CD8-positive, alpha-beta T cell (primary cell): ENCODE measurements at places on chromosomes 5 and 9. TPM values are rescaled to one million over a fixed set of nuclear protein-coding genes. Genes with fewer than 3 reads are reported as not detected.

DNA sequence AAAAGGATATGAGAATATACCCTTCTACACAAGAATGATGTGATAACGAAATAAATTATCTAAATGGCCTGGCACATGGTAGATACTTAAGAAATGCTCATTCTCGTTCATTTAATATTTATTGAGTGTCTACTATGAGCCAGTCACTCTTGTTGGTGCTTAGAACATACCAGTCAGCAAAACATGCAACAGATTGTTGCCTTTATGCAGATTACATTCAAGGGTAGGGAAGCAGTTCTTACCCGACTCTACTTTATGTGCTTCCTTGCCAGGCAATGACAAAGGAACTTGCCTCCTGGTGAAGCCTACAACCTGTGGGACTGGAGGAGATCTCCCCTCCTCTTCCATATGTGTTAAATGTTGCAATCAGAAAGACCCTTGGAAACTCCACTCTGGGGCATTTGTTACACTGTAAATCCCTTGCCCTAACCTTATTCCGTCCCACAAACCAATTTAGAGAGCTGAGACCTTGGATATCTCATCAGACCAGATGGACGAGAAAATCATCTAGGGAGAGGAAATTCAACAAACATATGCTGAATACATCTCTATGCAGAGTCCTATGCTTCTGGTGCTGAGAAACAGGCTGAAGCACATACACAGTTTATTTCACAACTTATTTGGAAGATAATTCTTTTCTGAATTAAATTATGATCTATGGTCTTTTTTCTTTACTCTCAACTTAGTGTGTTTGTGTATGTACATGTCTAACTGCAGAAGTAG lies 128.1 kb upstream of the TRIM32 start:
- DNase-seq, result no peak

DNA sequence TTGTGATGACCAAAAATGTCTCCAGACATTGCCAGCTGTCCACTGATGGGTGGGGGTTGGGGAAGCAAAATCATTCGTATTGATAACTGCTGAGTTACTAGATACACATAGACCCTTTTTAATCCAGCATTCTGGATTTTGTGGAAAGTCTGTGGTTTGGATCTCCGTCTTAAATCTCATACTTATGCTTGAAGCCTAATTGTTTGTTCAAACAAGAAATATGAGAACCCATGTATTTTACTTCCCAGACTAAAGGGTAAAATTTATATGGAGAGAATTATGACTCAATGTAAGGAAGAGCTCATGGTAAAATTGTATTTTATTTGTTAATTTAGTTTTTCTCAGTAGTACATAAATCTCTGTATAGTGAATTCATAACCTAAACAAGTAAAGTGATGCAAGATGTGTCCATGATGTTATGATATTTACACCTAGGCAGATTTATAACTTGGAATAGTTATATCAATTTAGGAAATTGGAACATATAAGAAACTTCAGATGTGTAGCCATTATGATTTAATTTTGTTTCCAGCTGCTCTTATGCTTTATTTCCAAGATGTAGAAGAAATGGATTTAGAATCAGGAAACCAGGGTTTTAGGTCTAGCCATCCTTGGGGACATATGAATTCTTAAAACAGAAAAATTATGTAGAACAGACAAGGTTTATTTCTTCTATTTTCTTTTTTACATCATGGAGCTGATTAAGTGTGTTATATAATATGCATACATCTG lies 4.5 kb upstream of the OGN start:
- DNase-seq, result no peak

GRCh38 chr9:89718651-89719050 lies 113.8 kb downstream of the GADD45G start:
- DNase-seq, result no peak

DNA sequence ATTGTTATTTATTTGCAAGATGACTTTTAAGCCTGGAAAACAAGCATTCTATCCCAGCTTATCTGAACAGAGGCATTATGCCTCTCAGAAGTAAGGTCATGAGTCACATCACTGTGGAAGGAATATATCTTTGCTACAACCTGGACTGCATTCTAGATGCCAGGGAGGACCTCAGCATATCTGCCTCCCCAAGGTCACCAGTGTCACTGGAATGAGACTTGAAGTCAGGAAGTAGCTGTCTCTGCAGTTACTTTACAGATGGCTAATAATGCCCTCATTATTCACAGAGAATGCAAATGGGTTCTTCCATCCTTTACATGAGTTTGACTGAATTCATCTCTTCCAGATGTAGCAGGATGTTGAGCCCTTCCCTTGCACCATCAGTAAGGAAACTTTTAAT lies 4.4 kb upstream of the FAM13B start:
- DNase-seq, result no peak

- DNase-seq, result no peak
Measured at GRCh38 chr5:122165559-122166078, 36.3 kb downstream of the ZNF474 start.

DNA sequence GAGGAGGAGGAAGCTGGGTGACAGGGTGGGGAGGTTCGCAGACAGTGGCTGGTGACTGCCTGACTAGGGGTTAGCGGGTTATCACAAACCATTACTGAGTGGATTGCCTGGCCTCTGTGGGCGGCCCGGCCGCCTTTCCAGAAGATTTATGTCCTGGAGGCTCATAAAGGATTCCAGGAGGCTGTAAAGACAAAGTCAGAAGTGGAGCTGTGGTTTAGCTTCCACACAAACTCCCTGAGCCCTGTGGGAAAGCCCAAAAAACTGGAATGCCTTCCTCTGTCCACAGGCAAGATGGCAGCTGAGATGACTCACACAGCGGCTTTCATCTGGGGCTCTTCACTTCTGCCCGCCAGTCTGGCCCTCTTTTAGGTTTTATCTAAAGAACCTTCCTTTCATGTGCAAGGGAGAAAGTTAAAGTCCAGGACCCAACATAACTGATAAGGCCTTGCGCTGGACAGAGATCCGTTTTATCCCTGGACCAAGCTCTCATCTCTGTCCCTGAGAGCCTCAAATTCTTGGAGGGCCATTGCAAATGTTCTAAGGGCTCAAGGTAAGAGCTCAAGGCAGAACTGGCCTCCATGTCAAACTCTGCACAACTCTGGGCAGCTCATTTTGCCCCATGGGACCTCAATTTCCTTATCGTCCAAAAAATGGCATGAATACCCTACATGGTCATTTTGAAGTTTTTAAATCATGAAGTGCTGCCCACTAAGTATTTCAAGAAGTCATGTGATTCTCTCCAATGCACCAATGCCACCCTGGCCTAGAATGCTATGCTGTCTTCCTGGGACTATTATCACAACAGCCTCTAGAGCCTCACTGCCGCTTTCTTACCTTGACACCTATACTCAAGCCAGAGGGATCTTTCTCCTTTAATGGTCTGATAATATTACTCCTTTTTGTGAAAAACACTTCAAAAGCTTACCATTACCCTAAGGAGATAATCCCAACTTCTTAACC lies 249.4 kb upstream of the TRIM32 start:
- DNase-seq, result no peak

GRCh38 chr5:175216991-175217390 lies 227.0 kb downstream of the DRD1 start:
- no peak for DNase-seq

GRCh38 chr5:132877938-132878337 lies 4.5 kb downstream of the LEAP2 start:
- DNase-seq, result no peak

- no peak for DNase-seq
Measured at GRCh38 chr9:32500768-32501167, 25.2 kb downstream of the RIGI start.

DNA sequence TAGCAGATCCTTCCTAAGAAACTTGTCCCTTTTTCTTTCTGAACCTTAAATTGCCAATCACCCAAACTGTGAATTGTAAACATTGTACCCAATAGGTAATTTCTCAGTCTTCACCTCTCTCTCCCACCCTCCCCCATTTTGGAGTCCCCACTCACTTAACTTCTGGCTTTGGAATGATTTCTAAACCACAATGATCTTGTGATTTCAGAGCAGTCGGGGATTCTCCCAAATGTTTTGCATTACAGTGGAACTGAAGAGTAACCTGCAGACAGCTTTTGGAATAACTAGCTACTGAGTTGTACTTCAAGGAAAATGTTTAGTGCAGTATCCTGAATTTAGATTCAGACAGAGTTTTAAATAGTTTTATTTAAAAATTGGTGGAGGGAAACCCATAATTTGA lies 19.2 kb downstream of the SLC27A6 start:
- DNase-seq, result no peak

DNA sequence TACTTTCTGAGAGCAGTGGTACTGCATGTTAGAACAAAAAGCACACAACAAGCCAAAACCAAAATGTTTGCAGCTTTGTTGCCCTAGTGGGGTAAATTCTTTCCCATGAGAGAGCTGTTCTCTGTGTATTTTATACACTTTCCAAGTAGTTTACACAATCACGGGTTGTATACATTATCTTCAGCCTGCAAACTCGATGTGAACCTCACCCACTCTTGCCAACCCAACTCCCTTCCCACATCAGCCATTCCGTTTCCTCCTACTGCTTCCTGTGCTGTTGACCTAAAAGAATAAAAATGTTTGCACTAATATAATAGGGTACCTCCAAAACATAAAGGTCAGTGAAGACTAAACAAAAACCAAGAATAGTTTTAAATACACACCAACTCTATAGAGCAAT lies 47.0 kb downstream of the IQGAP2 start:
- no peak for DNase-seq

- no peak for DNase-seq
Measured at GRCh38 chr5:163410505-163410904, 26.9 kb upstream of the CCNG1 start.

DNA sequence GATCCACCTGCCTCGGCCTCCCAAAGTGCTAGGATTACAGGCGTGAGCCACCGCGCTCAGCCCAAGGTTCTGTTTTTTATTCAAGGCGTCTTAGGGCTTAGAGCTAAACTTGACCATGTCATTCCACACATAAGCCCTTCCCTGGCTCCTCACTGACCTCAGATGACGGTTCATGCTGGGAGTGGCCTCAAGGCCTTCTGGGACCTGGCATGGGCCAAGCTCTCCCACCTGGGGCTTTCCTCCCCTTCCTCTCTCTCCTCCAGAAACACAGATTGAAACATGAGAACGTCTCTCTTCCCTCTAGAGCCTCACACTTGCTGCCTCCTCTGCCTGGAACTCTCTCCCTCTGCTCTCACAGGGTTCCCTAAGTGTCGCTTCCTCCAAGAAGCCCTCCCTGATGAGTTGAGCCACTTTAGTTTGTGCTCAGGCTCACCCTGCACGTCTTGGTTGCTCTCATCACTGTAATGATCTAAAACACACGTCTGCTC lies 155.6 kb upstream of the IER5L start:
- no peak for DNase-seq

GRCh38 chr5:4252385-4252784 lies 656.8 kb downstream of the IRX1 start:
- DNase-seq, result no peak

SGTB gene
- 77.9 TPM for total RNA-seq

PALM2AKAP2 gene
- not detected for total RNA-seq

NOL8 gene
- 63.2 TPM for total RNA-seq

TERT gene
- not detected for total RNA-seq

FOXD4 gene
- not detected for total RNA-seq
